ENCODE measurements at places on chromosomes 11 and 22. TPM values are rescaled to one million over a fixed set of nuclear protein-coding genes. Genes with fewer than 3 reads are reported as not detected.

GRCh38 chr11:70915158-70915985 is 337.0 kb downstream of the SHANK2 start:
- DNase-seq = no peak

DNA sequence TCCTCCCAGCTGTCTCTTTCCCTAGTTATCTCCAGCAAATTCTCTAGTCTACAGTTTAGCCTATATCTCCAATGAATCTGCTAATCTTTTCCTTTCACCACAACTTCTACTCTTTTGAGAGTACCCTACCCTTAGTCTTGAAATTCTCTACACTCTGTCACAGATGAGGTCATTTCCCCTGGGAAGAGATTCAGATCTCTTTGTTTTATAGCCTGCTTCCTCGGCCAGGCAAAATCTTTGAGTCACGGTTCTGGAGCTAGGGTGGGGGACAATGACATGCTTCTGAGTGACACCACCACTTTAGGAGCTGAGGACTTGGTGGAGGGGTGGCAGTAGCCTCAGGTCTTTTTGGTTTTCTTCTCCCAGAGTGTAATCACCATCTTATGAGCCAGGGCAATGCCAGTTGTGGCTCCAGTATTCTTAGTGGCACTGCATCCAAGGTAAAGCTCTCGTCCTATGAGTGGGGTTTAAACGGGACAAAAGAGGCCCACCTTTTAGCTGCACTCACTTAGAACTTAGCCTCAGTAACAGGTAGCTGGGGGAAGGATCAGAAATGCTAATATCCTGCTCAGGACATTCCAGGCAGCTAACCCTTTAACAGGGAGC is 98.5 kb upstream of the RRM1 start:
- DNase-seq = no peak

GRCh38 chr11:14852571-14853177 is 39.4 kb downstream of the CYP2R1 start:
- DNase-seq = no peak

GRCh38 chr11:33664827-33665226 is 35.8 kb downstream of the C11orf91 start:
- DNase-seq = no peak

PLAAT4 gene
- 0.96 TPM for total RNA-seq

- DNase-seq = no peak
Observed at GRCh38 chr11:60530454-60531100, 15.4 kb downstream of the MS4A13 start.

BARX2 gene
- not detected for total RNA-seq

DNA sequence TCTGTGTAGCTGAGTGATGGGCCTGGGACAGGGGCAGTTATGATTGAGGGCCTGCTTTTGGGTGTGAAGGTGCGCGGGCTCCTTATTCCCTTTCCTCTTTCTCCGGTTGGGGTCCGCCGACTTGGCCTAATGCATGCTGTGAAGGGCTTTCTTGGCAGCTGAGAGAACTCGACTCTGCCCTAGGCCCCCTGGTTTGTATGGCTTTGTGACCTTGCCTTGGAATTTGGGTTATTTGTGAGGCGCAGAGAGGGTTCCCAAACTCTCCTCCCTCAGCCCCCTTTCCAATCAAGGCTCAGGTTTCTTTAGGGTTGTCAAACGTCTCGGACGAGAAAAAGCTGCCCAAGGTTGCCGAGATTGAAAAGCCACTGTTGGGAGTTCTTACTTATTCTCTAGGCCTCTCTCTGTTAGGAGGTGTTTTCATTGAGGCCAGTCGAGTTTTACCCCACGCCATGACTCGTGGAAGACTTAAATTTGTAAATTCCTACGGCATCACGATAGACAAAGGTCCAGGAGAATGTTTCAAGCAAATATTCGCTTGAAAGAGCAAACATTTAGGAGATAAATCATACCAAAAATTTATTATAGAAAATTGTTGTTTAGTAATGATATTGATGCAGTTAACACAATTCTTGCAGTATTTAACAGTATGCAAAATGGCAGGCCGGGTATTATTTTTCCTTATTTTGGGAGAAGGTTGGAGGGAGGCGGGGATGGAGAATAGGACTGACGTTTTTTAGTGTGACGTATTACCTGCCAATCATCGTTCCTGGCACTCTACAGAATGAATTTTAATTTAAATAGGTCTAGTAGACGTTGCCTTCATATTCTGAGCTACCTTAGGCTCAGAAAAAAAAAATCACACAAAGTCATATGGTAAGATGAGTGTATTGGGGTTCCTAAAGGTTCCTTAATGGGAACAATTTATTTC is 689 bp downstream of the PDHX start:
- DNase-seq = peak; percentile 57

PKDREJ gene
- total RNA-seq = not detected

MCM5 gene
- 35.0 TPM for total RNA-seq

- DNase-seq = no peak
Observed at GRCh38 chr11:35664977-35665441, 2.4 kb downstream of the TRIM44 start.

C22orf23 gene
- total RNA-seq = not detected

DNA sequence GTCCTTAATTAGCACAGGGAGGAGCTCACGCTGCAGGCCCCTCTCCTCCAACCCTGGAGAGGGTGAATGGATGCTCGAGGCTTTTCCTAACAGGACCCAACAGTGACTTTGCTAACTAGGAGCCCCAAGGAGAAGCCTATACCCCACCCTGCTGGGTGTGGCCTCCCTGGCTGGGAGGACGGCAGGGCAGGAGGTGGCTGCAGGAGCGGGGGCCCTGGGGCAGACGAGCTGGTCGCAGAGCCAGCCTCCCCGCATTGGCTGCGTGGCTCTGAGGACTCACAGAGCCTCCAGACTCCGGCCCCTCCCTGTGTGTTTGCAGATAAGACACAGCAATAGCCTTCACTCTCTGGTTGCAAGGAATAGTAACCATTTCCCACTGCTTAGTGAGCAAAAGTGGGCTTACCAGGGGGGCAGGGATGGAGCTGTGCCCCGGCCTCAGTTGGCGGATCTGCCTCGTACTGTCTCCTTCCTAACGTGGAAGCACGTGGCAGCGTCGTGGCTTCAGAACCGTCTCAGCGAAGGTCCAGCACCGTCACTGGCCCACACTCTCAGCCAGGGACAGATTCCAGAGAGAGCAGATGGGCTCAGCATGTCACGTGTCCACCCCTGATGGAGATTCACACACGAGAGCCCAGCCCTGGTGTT is 1087.5 kb downstream of the BRD1 start:
- DNase-seq = no peak

F2 gene
- total RNA-seq = not detected

DNA sequence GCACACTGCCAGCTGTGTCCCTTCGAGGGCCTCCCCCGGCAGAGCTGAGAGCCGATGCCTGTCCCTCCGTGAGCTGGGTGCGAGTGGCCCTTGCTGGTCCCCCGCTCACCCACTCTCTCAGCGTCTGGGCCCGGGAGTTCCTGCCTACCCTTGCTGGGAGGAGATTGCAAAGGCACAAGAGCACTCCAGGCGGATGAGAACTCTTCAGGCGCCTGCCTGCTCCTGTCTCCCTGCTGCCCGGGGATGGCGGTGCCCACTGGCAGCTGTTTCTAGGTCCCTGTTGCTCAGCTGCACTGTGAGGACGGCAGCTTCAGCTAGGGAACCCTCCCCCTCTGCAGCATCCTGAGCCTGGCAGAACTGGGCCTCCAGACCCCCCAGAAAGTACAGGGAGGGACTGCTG is 61.1 kb downstream of the FLRT1 start:
- DNase-seq = no peak

DNA sequence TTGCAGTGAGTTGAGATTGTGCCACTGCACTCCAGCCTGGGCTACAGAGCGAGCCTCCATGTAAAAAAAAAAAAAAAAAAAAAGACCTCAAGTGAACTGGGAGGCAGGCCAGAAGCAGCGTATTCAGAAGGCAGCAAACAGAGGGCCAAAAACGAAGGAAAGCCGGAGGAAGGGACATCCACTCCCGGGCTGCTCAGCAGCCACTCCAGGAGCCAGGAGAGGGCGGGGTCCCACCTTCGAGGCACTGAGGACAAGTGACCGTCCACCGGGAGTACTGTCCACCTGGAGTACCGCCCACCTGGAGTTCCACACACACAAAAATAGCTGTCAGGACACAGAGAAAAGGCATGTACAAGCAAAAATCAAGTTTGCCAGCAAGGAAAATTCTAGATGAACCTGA is 5.5 kb downstream of the TOLLIP start:
- DNase-seq = no peak

DNA sequence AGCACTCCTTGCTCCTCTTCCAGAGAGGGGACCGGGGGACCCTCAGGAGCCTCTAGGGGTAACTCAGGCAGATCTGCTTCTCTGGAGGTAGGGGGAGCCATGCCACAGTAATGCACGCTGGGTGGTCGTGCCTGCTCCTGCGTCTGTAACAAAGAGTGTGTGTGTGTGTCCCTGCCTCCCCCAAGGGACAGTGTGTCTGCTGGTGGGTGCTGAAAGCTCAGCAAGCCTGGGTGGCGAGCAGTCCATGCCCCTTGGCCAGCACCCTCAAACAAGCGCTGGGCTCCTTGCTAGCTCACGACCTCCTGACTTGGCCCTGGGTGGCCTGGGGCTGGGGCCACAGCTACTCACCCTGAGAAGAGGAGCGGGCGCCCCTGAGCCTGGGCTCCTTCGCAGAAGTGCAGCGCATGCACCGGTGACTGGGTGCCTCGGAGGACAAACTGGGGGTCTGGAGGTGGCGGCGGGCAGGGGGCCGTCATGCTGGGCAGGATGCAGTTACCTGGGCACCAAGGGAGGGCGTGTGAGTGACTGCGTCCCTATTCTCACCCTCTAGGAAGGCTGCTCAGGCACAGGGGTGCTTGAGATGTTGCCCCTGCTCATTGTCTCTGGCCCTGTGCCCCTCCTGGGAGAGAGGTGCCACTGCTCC is 33.7 kb downstream of the GNB1L start:
- no peak for DNase-seq

- DNase-seq = peak; percentile 17
Observed at GRCh38 chr22:40853961-40854360, 2.5 kb downstream of the ST13 start.

FADS2 gene
- 7.5 TPM for total RNA-seq

DEFB131B gene
- total RNA-seq = not detected

OR51M1 gene
- not detected for total RNA-seq

CARD16 gene
- 14.0 TPM for total RNA-seq

- DNase-seq = peak; percentile 63
Observed at GRCh38 chr11:5922749-5923426, 19.2 kb upstream of the OR56A3 start.

- DNase-seq = no peak
Observed at GRCh38 chr11:82765466-82766034, 31.9 kb upstream of the FAM181B start.

- DNase-seq = peak; percentile 31
Observed at GRCh38 chr11:103863497-103863896, 172.9 kb upstream of the DDI1 start.

ARVCF gene
- total RNA-seq = 7.5 TPM

- DNase-seq = peak; percentile 13
Observed at GRCh38 chr11:10581481-10582019, 13.1 kb upstream of the LYVE1 start.

DNA sequence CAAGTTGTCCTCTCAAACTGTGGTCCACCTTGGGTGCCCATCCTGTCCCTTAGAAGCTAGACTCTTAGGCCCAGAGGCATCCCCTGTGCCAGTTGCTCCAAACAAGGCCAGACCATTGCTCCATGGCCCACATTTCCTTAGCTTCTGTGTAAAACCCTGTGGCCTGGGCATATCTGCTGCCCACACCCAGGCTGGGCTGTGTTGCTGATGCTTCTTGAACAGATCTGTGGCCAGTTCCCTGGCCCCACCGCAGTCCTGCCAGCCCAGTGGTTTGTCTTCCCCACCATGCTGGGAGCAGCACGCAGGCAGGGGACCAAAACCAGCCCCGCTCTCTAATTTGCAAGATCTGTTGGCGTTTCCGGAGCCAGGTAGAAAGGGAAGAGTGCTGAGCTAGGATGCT is 72.2 kb downstream of the CSNK2A3 start:
- no peak for DNase-seq

DNA sequence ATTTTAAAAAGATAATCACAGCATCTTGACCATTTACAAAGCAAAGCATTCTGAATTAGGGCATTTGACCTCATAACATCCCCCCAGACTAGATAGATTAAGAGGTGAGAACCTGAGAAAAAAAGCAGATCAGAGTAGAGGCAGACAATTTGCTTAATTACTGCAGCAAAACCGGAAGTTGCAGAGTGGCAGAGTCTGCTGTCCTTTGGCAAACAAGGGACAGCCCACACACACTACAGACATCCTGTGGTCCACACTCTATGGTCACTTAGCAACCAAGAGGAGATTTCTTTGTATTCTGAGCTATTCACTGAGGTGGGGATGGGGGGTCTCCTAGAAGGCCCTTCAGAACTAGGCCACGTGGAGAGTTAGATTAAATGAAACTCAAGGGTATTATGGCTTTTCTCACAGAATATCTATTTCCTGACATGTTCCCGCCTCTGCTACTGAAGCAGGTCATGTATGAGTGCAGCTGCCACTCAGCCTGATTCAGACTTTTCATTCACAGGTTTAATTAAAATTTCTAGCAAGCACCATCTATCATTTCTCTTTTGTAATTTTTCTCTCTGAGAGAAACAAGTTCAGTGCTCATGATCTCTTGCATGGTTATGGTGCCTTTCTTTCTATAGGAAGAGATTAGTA is 48.5 kb downstream of the SVIP start:
- DNase-seq = no peak

- no peak for DNase-seq
Observed at GRCh38 chr11:21430537-21430936, 761.2 kb downstream of the NELL1 start.

DNA sequence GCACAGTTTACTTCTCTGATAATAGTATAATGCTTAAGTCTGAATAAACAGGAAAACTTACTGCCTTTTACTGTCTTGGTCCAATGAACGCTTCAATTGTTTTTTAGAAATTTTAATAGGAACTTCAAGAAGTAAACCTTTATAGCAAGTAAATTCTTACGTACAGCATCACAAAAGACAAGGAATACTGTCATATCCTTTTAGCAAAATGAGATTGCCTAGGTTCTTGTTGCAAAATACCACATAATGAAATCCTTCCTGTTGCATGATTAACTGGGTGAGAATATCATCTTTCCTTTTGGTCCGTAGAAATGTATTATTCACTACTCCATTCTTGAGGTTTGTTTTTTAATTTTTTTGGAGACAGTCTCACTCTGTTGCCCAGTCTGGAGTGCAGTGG is 22.3 kb upstream of the HIKESHI start:
- DNase-seq = no peak

- DNase-seq = no peak
Observed at GRCh38 chr11:115860246-115860645, 356.0 kb upstream of the CADM1 start.

DNA sequence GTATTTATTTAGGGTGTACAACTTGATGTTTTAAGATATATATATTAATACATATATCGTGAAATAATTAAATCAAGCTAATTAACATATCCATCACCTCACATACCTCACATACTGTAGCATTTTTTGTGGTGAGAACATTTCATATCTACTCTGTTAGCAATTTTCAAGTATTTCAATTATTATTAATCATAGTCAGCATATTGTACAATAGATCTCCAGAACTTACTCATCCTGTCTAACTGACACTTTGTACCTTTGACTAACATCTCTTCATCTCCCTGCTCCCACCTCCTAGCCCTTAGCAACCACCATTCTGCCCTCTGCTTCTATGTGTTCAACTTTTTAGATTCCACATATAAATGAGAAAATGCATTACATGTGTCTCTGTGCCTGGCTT is 108.4 kb downstream of the BARX2 start:
- DNase-seq = no peak

All from MCF 10A (cell line).